ENCODE measurements at places on chromosomes 11 and 22.

GRCh38 chr11:133118563-133119268 lies 413.6 kb downstream of the OPCML start:
- DNase-seq, result no peak

- no peak for DNase-seq
These were observed 323 bp upstream of the PANX1 start for GRCh38 chr11:94128291-94128745.

DNA sequence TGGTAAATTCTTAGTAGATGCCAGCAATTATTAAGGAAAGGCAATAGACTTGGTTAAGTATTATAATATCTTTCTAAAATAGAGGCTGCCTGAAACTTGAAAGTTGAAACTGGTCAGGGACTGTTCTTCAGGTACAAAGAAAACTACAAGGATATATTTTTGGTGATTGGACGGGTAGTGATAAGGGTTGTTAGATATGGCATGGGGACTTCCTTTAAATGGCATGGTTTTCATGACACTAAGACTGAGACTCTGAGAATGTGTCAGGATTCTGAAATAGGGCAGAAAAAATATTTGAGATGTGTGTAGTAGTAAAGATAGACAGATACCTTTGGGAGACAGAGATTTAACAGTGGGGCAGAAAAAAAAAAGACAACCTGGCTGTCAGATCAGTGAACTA lies 108.4 kb upstream of the SLC5A12 start:
- DNase-seq, result no peak

DNA sequence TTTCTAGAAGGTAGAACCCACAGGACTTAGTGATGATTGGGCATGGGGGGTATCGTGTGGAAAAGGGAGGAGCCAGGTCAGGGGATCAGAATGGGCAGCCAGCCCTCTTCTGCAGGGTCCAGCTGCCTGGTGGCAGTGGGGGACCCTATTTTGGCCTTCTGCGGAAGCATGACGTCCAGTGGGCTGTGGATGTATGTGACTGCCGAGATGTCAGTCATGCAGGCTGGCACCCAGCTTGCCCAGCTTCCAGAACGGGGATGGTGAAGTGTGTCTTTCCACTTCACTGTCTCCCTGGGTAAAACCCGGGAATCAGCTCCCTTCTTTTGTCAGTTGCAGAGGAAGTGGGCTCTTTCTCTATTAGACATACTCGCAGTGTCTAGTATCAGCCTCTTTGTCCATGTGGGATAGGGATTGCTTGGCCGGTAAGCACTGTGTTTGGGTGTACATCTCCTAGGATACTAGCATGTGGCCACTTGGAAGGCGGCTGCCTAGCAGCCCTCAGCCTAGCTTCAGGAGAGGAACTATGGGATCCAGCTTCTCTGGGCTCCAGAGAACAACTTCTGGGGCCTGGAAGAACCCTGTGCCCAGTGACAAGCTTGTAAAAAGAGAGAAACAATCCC lies 51.4 kb downstream of the GRIK4 start:
- peak; percentile 21 for DNase-seq

- DNase-seq, result no peak
These were observed 1486.5 kb downstream of the TBC1D22A start for GRCh38 chr22:48248901-48249455.

GRCh38 chr22:20569059-20570058 lies 61.9 kb downstream of the MED15 start:
- peak; percentile 96 for DNase-seq

- DNase-seq, result no peak
These were observed 751 bp downstream of the FIBIN start for GRCh38 chr11:26994631-26995095.

GRCh38 chr11:47189100-47189834 lies 3.0 kb upstream of the PACSIN3 start:
- peak; percentile 86 for DNase-seq

DNA sequence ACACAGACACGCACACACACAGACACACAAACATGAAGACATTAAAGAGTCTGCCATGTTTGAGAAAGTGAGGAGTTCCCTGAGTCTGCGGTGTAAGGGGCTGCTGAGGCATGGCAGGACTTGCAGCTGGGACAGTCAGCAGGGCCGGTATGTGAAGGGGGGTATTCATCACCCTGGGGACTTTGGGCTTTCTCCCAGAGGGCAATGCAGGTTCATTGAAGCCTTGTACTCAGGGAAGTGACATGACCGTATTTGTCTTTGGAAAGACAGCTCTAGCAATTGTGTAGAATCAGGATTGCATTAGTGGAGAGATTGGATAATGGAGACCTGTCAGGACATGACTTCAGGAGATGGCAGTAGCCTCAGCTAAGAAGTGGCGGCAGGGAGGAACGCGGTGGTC lies 9.4 kb upstream of the ADAMTS8 start:
- no peak for DNase-seq

DNA sequence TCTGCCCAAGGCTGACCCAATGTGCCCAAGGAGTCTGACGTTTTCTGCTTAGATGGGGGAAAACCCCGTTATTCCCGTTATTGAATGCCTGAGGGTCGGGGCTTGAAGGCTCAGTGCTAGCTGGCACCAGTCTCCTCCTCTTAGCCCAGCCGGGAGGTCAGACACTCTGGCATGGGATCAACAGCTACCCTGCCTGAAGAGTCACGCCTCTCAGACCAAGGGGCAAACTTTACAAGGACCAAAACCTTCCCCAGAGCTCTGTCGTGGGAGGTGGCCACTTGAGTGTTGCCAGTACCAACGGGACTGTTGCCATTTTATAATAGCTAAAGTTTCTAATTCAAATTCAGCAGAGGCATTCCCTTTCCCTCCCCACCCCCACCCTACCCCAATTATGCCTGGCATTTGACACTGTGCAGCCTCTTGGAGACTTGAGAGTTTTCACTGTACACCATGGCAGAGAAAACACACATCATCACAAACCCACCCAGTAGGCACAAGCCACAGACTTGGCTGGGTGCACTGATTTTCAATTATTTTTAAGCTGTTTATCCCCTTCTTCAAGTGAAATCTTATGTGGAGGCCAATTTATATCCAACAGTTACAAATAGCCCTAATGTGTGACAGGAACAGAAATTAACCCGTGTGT lies 137.5 kb upstream of the SYT13 start:
- DNase-seq, result no peak

GRCh38 chr11:123434911-123435310 lies 4.8 kb downstream of the GRAMD1B start:
- DNase-seq, result no peak

DNA sequence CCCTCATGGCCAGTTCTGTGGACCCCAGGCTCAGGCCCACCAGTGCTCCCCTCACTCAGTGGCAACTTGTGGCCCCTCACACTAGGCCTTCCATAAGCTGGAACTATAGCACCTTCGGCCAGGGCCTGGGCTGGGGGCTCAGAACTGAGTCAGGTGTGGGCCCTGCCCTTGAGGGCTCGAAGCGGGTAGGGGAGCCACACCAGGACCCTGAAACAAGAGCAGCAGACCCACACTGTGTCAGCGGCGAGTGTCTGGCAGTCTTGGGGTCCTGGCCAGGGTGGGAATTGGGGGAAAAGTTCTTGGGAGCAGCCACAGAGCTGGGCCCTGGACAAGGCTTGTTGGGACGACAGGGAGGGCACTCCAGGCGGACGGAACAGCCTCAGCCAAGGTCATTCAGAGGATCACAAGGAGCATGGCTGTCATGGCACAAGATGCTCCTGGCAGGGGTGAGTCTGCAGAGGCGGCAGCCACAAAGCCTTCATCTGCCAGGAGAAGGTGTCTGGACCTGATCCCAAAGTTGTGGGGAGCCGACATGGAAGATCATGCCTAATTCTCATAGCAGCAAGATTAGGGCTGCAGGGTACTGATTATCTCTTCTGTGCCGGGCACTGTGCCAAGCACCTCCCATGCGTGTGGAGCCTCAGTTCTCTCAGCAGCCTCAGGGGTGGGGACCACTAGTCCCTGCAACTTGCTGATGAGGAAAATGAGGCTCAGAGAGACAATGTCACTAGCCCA lies 50.7 kb downstream of the SHISAL1 start:
- no peak for DNase-seq

GRCh38 chr11:12174477-12175143 lies 64.2 kb downstream of the MICAL2 start:
- peak; percentile 55 for DNase-seq

- DNase-seq, result no peak
These were observed 189.2 kb upstream of the TBCEL start for GRCh38 chr11:120834686-120835210.

DNA sequence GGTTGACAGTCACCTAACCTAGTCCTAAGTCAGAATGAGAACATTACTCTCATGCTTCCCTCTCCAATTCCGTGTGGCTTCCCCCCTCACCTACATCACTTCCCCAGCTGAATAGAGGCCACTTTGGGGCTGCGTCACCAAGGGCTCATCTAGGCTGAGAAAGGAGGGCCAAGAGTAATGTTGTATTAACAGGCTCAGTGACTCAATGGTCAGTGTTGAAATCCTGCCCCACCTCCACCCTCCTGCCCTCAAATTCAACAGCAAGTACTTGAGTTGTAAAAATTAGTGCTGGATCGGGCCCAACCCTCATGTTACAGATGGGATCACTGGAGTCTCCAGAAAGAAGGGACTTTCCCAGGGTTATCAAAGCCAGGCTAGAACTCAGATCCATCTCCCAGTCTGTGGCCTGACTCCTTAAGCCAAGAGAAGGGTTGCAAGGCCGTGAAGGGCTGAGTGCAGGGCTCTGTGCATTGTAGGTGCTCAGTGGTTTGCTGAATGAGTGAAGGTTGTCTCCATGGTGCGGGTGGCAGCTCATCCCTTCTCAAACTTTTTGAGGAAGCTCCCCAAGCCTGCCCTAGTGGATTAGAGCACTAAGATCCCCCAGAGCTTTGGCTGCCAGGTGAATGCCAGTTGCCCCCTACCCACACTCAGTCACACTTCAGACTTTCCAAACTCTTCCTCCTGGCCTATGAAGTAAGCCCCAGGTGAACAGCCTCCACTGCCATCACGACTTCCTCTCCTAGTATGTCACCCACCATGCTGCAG lies 3.2 kb downstream of the DGAT2 start:
- DNase-seq, result peak; percentile 77

GRCh38 chr22:44627521-44628139 lies 74.4 kb upstream of the PRR5 start:
- DNase-seq, result no peak

GRCh38 chr11:76088511-76088910 lies 117.8 kb downstream of the WNT11 start:
- DNase-seq, result no peak

DNA sequence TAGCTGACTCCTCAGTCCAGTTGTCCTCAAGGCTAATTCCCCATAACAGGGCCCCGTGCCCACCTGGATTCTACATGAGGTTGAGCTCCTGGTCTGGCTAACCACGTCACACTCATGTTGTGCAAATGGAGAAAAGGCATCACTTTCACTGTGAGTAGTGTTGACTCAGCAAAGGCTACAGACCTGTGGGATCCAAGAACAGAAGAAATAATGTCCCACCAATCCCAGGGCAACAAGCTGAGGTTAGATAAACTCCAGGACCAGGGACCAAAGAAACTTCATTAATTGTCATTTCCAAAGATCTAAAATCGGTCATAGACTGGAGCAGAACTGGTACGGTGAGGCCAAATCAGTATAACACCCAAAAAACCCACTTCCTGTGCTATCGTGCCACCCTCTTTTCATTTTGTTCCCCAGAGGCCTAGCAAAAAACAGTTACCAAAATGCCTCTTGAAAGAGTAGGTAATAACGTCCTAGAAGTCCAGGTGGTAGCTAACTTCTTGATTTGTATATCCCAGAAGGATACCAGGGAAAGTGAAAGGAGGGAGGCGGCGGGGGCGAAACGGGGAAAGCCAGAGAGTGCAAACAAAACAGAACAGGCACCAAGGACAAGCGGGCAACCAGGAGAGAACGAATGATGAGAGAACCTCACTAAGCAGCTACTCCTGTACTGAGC lies 1.4 kb downstream of the PCSK7 start:
- no peak for DNase-seq

GRCh38 chr11:127027789-127028188 lies 27.2 kb upstream of the KIRREL3 start:
- DNase-seq, result no peak

DNA sequence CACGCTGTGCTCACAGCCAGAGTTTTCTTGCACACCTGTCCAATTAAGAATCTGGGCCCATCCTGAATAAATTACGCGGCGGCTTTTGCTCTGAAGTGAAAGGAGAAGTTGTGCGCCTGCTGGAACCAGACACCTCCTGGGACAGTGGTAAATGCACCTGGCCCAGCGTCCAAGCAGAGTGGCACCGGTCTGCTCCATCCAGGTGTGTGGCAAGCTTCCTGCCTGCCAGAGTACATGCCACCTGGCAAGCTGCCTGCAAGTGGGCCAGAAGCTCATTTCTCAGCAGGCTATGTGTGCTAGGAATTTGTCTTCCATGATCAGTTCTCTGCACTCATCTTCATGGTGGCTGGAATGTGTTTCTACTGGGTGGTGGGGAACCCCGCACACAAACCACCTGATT lies 660.6 kb downstream of the ETS1 start:
- DNase-seq, result no peak

- no peak for DNase-seq
These were observed 32.1 kb downstream of the ENDOD1 start for GRCh38 chr11:95121698-95122097.

GRCh38 chr11:101442171-101442570 lies 141.6 kb downstream of the TRPC6 start:
- DNase-seq, result peak; percentile 52

DNA sequence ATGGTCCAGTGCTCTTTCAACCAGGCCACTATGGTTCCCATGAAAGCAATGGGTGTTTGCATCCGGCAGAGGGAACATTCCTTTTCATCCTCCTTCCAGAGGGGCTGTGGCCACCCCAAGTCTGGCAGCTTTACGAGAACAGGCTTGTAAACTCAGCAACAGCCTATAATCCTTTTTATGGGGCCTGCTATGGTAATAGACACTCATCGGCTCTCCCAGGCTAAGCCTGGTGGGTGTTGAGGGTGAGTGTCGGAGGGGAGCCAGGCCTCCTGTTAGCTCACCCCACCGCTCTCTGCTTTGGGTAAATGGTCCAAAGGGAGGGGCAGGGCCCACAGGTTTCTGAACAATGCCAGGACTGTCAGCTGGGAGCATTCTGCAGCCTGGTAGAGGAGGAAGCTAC lies 111.6 kb upstream of the CD82 start:
- DNase-seq, result no peak

DNA sequence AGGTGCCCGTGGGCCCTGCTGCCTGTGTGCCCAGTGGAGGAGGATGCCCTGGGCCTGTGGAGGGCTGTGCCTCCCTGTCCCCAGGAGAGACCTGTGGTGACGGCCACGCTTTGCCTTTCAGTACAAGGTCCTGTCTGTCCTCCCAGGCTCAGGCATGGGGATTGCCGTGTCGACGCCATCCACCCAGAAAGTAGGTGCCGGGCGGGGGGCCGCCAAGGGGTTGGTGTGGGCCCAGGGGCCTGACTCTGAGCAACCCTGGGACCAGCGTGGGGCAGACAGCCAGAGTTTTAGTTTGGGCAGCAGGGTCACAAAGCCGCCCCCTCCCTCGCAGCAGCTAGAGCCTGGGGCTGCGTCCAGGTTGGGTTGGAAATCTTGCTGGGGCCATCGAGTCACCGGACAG lies 56.3 kb downstream of the GRAMD4 start:
- no peak for DNase-seq

- DNase-seq, result no peak
These were observed 30.2 kb downstream of the USP47 start for GRCh38 chr11:11871991-11872401.

- DNase-seq, result peak; percentile 32
These were observed at the start of gene RASGRP2 for GRCh38 chr11:64743591-64744543. Gene RASGRP2 (minus strand): TSS chr11:64744142. CDS start chr11:64742866, 1,276 bp downstream.

GRCh38 chr22:42033263-42034181 lies 34.9 kb downstream of the WBP2NL start:
- no peak for DNase-seq

GRCh38 chr22:39232246-39232645 lies 12.5 kb downstream of the PDGFB start:
- no peak for DNase-seq

Data from fibroblast of pulmonary artery (primary cell).